NCI-H524 (cell line): ENCODE measurements at places on chromosomes 13 and 19.

DNA sequence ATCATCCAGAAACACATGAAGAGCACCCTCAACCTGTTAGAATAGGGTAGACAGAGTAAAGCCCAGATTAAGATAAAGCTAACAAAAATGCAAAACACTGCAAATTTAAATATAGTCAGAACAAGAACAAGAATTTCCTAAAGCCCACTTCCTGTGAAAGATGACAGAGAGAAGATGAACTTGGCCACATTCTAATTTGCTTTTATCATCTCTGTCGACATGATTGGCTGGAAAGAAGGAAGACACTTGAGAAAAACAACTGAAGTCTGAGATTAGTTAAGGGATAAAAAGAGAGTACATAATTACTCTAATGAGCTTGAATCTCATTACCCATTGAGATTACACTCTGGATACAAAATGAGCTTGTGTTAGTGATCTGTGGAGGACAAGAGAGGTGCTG is 537.6 kb downstream of the KLF5 start:
- no peak for DNase-seq

- DNase-seq, result no peak
Measured at GRCh38 chr19:42683917-42684513, 56.3 kb downstream of the PSG3 start.

- DNase-seq, result no peak
Measured at GRCh38 chr13:24087605-24088225, 72.8 kb upstream of the SPATA13 start.

DNA sequence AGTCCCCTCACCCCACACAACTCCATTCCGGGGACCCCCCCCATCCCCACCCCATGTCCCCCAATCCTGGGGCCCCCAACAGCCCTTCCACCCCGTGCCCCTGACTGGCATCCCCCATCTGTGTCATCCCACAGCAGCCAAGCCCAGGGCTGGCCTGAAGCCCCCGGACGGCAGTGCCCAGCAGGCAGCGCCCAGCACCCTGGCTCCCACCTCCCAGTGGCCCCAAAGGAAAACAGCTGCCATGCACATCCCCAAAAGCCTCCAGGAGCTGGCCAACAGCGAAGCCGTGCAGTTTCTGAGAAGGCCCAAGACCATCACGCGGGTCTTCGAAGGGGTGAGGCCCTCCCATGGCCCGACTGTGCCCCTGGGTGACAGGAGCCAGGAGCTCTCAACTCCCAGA is 1.4 kb downstream of the SYNGR4 start:
- DNase-seq, result no peak

DNA sequence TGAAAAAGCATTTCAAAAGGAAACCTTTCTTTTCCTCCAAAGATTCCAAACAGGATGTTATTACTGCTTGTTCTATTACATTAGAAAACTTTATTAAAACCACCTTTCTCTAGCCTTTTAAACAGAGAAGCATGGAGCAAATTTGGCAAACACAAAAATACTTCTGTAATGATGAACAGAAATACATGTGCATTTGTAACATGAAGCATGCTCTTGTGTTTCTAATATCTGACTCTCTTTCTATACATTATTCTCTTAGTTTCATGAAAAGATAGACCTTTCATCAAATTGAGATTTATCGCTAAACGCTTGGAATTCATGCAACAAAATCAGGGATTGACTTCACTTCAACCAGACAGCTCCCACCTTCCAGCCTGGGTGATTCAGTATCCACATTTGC is 152.8 kb upstream of the IRS2 start:
- no peak for DNase-seq

GRCh38 chr13:37613236-37613635 is 14.7 kb upstream of the POSTN start:
- no peak for DNase-seq

DNA sequence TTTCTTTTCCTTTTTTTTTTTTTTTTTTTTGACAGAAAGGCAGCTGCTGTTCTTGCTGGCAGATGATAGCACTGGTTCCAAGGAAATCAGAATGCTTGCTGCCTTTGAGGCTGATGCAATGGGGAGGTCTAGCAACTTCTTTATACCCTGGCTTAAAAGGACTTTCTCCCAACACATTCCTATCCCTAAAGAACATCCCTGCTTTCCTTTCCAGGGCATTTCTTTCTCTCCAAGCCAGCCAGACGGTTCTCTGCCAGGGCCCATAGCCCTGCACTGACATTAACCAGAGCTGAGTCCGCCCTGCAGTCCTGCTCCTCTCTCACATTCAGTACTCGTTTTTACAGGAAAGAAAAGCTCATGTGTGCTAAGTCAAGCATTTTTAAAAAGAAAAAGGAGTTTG is 133.9 kb upstream of the WASF3 start:
- no peak for DNase-seq

- DNase-seq, result no peak
Measured at GRCh38 chr13:99296398-99296797, 10.8 kb downstream of the GPR183 start.

- DNase-seq, result no peak
Measured at GRCh38 chr19:41341669-41342490, 11.8 kb downstream of the TGFB1 start.

DNA sequence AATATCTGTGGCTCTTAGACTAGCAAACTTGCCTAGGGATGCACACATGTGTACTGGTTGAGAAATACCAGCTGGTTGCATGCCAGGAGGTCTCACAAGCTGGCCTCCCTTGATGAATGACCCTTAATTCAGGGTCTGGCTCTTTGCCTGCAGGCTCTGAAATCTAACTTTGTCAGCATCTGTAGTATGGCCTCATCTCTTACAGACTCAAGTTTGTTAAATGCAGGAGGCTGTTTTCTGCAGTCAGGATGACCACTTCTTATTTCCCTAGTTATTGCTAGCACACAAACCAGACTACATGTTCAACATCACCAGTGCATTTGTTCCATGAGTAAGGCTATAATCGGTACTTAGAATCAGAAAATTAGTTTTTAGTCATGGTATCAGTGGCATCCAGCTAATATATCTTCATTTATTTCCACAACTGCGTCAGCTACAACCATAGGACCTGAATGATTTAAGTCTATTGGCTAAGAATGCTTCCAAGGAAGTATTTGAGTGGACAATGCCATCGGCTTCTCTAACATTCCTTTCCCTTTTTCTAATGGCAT is 23.3 kb upstream of the POSTN start:
- no peak for DNase-seq

GRCh38 chr13:87677496-87678371 is 6.6 kb downstream of the SLITRK5 start:
- no peak for DNase-seq

GRCh38 chr13:33262997-33263396 is 22.6 kb downstream of the STARD13 start:
- peak; percentile 4 for DNase-seq
